ENCODE measurements at places on chromosomes 7 and 10.

GRCh38 chr10:132156382-132156781 lies 30.4 kb upstream of the DPYSL4 start:
- DNase-seq = no peak

DNA sequence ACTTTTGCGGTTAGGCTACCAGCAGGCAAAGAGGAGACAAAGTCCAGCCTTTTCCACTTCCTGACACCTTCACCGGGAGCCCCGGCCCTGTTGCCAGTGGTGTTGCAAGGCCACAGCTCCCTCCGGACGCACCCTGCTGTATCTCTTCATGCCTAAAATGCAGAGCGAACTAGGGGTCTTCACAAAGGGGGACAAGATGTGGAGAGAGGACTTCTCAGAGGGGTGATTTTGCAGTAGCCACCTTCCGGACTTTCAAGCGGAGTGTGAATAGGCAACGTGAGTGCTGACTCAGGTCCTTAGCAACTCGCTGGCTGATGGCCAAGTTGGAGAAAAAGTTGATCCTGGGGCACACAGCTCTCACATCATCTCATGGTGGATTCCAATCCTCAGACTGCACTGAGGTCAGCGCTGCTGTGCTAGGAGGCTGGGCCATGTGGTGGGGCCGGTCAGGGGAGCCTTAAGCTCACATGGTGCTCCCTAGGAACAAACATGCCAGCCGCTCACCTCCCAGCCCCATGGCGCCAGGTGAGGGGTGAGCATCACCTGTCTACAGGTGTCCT lies 166.3 kb downstream of the LCOR start:
- DNase-seq = no peak

GRCh38 chr7:28799619-28800018 lies 158.5 kb downstream of the TRIL start:
- peak; percentile 24 for DNase-seq

- no peak for DNase-seq
Observed at GRCh38 chr7:65250697-65251395, 122.8 kb upstream of the ZNF92 start.

DNA sequence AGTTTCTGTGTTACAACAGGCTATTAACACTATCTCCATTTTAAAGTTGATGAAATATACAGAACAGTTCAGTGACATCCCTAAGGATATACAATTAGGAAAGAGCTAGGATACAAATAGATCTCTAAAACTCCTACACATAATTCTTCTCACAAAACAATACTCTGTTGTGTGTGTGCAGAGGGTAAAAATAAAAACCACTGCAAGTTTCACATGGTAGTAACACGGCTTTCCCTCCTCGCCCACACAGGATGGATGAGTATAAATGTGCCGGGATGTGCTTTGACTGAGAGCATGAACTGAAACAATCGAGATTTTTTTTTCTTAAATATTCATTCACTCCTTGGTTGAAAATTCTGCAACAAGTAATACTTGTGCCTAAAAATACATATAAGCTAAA lies 131.5 kb upstream of the C1QL3 start:
- DNase-seq = no peak

DNA sequence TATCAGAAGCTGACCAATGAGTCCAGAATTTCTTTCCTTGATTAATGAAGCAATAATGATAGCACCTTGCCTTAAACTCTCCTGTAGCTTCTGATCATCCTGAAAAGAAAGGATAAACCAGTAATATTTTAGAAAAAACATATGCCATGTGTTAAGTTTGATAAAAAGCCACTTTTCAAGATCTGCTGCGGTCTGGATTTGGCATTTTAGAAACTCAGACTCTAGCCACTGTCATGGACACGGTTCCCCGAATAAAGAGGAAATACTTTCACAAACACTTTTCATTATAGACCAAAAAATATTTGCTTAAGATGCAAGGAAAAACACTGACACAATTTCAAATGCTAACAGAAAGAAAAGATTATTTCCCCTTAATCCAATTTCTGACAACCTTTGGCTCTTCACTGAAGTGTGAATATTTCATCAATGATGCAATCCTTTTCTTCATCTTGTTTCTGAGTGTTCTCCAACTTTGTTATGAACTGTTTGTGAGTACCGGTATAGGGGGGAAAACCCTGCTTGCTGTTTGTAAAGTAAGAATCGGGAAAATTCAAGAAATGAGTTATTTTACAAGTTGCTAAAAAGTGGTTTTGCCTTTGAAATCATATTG lies 329.5 kb downstream of the CRPPA start:
- DNase-seq = no peak

DNA sequence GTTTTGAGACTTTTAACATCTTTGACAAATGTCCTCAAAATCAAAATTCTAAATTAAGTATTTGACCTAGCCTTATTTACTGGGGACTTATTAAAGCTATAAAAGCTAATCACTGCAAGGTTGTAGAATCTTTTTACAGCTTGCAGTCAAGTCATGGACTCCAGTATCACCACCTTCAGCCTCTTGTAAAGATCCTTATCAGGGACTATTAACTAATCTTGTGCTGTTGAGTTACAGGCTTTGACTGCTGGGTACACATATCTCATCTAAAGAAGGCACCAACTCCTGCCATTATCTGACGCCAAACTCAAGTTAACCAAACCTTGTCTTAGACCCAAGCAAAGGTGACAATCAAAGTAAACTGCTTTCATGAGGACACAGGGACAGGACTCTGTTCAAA lies 621.0 kb upstream of the IGFBP3 start:
- DNase-seq = no peak

- DNase-seq = no peak
Observed at GRCh38 chr10:80284522-80284921, 4.9 kb downstream of the MAT1A start.

DNA sequence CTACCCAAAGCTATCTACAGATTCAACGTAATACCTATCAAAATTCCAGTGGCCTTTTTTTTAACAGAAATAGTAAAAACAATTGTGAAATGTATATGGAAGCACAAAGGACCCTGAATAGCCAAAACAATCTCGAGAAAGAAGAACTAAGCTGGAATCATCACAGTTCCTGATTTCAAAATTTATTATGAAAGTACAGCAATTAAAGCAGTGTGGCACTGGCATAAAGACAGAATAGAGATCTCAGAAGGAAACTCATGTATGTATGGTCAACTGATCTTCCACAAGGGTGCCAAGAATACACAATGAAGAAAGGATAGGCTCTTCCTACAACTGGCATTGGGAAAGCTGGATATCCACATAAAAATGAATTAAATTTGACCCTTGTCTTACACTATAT lies 23.2 kb downstream of the PNLIPRP3 start:
- peak; percentile 80 for DNase-seq

DNA sequence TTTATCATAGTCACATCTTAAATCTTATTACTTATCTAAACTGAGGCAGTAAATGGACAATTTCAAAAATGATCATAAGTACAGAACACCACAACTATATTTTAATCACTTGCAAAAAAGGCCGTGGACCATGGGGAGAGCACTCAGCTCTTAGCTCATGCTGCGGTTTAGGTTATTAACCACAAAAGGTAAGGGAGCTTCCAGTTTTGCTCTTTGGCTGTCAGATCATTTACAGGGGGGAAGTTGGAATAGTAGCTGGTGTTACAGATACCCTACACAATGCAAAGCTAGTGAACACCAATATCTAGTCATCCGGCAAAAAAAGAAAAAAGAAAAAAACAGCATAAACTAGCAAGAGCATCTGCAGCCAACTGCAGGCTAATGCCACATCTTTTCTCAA lies 147.0 kb downstream of the BBS9 start:
- DNase-seq = no peak

GRCh38 chr10:47305566-47305965 lies 5.6 kb downstream of the GDF10 start:
- DNase-seq = no peak

DNA sequence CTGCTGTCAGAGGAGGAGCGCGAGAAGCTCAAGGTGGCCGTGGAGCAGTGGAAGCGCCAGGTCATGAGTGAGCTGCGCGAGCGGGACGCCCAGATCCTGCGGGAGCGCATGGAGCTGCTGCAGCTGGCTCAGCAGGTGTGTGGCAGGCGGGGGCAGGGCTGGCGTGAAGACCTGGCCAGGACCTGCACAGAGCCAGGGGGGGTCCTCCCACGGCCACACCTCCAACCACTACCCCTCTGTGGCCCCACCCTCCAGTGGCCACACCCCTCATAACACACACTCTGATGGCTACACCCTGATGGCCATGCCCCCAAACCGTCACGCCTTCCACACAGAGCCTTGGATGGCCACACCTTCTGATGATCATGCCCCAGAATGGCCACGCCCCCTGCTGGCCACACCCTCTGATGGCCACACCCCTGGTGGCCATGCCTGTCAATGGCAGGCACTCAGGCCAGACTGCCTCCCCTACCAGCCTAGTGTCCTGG lies 23.4 kb upstream of the DPYSL4 start:
- DNase-seq = peak; percentile 4

DNA sequence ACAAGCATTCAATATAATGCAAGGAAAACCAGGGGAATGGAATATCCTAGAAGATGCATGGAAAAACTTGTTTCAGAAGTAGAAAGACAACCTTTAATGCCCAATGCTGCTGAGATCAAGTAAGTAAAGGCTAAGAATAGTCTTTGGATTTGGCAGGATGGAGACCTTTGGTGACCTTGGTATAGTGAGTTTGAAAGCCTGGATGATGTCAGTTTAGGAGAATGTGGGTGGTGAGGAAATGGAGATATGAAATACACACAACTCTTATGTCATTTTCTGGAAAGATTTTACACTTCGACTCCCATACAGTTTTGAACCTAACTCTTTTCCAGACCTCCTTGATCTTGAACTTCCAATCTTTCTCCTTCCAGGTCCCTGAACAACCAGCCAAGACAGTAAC lies 185.7 kb downstream of the TFEC start:
- no peak for DNase-seq

- no peak for DNase-seq
Observed at GRCh38 chr7:70288781-70289456, 690.6 kb downstream of the AUTS2 start.

GRCh38 chr7:48512892-48513291 lies 341.6 kb downstream of the ABCA13 start:
- DNase-seq = no peak

DNA sequence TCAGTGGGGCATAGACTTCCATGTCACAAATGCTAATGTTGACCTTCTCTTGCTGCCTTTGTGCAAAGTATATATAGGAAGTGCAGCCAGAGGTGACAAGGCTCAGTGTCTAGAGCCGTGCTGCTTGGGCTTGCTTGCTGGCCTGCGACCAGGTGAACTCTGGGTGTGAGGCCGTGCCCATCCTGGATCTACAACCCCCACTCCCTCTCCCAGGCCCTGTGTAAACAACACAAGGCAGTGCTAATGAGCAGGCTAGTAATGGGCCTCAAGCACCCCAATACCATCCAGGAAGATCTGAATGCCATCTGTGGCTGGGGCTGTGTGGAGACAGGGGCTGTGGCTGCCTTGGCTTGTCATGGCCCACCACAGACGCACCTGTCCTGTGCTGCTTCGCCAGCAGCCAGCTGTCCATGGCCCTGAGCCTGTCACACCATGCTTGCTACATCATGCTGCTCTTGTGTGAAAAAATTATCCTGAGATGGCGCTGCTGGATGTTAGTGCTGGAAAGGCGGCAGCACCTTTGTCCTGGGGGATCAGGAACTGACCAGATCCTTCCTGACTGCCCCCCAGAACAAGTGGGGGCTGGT lies 107.6 kb upstream of the ZNF92 start:
- no peak for DNase-seq

DNA sequence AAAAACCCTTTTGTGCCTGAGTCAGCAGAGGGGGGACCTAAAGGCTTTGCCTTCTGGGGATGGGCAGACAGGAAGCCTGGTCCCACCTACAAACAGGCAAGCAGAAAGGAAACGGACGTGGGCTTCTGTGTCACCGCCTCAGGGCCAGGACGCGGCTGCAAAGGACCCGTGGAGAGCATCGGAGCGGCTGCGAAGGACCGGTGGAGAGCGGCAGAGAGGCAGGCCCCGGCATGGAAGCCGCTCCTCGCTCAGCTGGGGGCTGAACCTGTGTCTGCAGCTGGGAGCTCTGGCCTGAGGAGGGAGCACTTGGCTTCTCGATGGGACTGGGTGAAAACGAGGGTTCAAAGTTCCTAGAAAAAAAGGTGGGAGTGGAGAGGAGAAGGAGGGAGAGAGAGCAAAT lies 125.4 kb upstream of the PPP2R2D start:
- no peak for DNase-seq

DNA sequence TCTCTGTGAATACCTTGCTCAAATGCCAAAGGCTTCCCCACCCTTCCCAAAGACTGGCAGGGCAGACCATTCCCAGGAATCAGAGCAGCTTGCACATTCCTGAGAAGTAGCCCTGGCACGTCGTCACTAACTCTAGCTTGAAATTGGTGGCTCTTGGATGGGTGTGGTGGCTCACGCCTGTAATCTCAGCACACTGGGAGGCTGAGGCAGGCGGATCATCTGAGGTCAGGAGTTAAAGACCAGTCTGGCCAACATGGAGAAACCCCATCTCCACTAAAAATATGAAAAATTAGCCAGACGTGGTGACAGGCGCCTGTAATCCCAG lies 108.2 kb upstream of the MPP7 start:
- no peak for DNase-seq

DNA sequence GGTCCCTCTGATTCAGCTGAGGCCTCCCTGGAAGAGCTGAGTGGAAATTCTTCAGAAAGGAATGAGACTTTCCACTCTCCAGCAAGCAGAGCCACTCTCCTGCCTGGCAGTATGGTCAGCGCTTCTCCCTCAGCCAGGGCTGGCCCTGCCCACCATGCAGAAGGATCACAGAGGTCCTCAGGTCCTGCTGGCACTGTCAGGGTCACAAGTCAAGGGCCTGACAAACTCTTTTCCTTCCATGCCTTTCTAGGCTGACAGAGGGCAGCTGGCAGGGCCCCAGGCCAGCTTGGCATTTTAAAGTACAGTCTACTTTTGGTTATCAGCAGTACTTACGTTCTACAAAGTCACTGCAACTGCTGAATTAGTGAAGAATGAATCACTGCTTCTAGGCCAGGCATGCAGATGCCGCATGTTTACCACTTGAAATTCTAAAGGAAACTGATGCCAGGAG lies 119.3 kb upstream of the FRMD4A start:
- DNase-seq = no peak

GRCh38 chr10:71078454-71079145 lies 133.8 kb upstream of the UNC5B start:
- DNase-seq = no peak

DNA sequence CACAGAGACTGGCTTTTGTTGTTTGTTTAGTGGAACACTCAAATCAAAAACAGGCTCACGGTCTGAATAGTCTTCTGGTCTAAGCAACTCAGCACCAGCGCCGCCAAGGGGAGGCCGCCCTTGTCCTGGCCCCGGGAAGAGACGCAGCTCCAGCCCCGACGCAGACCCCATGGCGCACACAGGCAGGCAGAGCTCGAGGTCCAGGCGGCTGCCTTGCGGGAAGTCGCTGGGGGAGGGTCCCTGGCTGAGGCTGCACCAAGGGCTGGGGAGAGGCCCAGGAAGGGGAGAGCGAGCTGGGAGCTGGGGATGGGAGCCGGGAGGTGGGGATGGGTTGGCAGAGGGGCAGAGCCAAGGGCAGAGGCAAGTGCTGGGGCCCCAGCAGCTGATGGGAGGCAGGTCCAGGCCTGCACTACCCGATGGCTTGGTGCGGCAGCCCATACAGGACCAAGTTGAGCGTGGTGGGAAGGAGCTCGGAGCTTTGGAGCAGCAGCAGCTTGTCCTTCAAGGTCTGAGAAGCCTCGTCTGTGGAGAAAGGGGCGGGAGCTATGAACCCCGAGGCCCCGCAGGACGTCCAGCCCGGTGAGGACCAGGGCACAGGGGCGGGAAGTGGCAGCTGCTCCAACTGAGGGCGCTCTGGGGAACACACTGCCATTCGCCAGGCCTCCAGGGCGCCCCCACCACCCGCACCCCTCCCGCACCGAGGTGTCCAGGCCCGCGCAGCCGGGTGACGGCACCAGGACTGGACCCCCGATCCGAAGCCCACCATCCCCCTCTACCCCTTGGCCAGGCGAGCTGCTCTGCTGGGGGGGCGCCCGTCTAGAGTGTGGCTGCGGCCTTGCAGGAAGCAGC lies 22.7 kb upstream of the NKX6-2 start:
- DNase-seq = no peak

All from inflammatory macrophage treated with lipopolysaccharide for 1 hour (primary cell).